Activated T-helper 1 cell treated with anti-CD3 and anti-CD28 coated beads, Interleukin-12 subunit alpha, Interleukin-12 subunit beta, Interleukin-2, Interleukin-4 antibody, amounts not matched to agents 30 ng/mL and 10 ng/mL and 1 ng/mL, durations not matched to agents 14 hours and 24 hours and 36 hours (primary cell): ENCODE measurements at places on chromosomes 7 and 10. TPM values are rescaled to one million over a fixed set of nuclear protein-coding genes. Genes with fewer than 3 reads are reported as not detected.

DNA sequence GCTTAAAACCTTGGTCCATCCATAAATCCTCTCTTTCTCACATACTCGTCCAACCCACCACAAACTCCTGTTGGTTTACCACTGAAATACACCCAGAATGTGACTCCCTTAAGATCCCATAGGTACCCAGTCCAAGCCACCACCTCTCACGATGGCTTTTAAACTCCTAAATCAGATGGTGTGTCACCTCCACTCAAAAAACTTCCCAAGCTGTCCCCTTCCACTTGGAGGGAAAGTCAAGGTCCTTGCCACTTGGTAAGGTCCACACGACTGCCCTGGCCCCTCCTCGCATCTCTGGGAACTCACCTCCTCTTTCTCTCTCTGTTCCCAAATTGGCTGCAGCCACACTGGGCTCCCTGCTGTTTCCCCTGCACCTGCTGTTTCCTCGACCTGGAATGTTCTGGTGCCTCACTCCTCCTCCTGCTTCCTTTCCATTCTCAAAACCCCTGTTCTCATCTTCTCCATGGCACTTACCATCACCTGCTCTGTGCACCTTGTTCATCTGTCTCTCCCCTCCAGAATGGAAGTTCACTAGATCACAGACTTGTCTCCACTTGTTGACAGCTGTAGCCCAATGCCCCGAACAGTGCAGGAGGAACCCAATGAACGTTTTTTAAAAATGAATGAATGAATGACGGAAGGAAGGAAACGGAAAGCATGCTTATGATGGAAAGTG is 23.0 kb downstream of the ZFAND2A start:
- H3K27ac ChIP-seq = peak overlapping the region; percentile 81
- peak overlapping the region; percentile 89 for H3K4me3 ChIP-seq
- no peak for DNase-seq
- no peaks in the 10 kb centered on the region for H3K27me3 ChIP-seq
- H3K4me1 ChIP-seq = peaks cover 10% of the 10 kb centered on the region

GRCh38 chr7:79406371-79406770 is 47.1 kb downstream of the MAGI2 start:
- H3K27ac ChIP-seq = no peak overlapping the region
- no peaks in the 10 kb centered on the region for H3K27me3 ChIP-seq
- H3K4me1 ChIP-seq = no peaks in the 10 kb centered on the region
- no peak for DNase-seq

- no peaks in the 10 kb centered on the region for H3K36me3 ChIP-seq
- peaks cover 6% of the 10 kb centered on the region for H3K4me1 ChIP-seq
- DNase-seq = no peak
- H3K27me3 ChIP-seq = peaks cover 70% of the 10 kb centered on the region
- no peak overlapping the region for H3K27ac ChIP-seq
- no peak overlapping the region for H3K4me3 ChIP-seq
Measured at GRCh38 chr10:124446830-124447750, 2.7 kb downstream of the NKX1-2 start.

- no peaks in the 10 kb centered on the region for H3K4me1 ChIP-seq
- no peak overlapping the region for H3K27ac ChIP-seq
- peaks cover 9% of the 10 kb centered on the region for H3K27me3 ChIP-seq
Measured at GRCh38 chr7:127233630-127234029, 19.1 kb downstream of the GRM8 start.

DNA sequence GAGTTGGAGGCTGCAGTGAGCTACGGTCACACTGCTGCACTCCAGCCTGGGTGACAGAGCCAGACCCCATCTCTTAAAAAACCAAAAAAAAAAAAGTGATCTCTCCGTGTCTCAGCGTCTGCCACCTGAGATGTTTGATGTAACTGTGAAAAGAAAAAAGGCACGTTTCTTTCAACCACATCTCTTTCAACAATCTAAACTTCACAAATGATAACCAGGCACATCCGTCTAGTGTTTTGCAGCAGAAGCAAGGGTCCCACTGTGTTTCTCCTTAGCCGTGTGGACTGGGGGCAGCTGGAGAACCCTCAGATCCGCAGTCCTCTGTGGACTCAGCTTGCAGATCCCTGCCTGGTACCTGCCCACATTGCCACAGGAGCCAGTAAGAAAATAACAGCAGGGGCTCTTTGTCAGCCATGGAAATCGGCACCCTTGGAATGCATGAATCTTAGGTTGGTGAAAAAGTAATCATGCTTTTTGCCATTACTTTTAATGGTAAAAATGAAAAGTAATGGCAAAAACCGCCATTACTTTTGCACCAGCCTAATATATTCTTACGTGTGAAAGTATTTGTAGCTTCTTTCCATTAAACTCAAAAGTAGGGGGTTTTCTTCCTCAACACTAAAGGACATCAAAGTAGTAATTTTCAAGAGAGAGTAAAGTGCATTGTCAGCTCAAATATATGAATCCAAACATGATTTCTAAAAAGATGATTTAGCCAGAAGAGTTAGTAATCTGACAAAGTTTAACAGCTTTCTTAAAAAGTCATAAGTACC is 276.5 kb downstream of the CCDC3 start:
- H3K36me3 ChIP-seq = no peaks in the 10 kb centered on the region
- H3K27me3 ChIP-seq = no peaks in the 10 kb centered on the region
- H3K4me3 ChIP-seq = no peak overlapping the region
- H3K4me1 ChIP-seq = peaks cover 9% of the 10 kb centered on the region
- no peak for DNase-seq
- H3K27ac ChIP-seq = no peak overlapping the region

GRCh38 chr7:74231232-74231590 is 21.4 kb downstream of the LAT2 start:
- H3K4me3 ChIP-seq = no peak overlapping the region
- no peaks in the 10 kb centered on the region for H3K27me3 ChIP-seq
- peaks cover 14% of the 10 kb centered on the region for H3K4me1 ChIP-seq
- no peak for DNase-seq

GRCh38 chr10:47139121-47139520 is 160.9 kb upstream of the GDF10 start:
- peaks cover 2% of the 10 kb centered on the region for H3K27me3 ChIP-seq
- H3K4me3 ChIP-seq = no peak overlapping the region
- no peak overlapping the region for H3K27ac ChIP-seq
- no peaks in the 10 kb centered on the region for H3K4me1 ChIP-seq
- H3K36me3 ChIP-seq = no peaks in the 10 kb centered on the region

DNA sequence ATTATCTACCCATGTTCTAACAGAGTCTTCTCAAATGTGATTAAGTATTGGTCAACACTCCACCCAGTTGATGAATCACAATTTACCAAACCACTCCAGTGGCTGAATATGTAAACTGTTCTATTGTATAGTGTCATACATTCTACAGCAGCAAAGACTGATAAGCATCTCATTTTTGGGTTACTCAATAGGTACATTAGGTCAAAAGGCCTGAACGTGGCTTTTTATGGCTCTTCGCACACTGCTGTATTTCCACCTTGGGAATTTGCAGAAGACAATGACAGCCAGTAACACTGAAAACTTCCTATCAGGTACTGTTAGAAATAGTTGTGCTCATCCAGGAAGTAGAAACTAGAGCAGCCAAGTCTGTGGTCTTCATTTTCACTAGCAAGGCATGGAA is 166.9 kb downstream of the GLI3 start:
- no peaks in the 10 kb centered on the region for H3K4me1 ChIP-seq
- peaks cover 3% of the 10 kb centered on the region for H3K27me3 ChIP-seq
- no peak for DNase-seq

DNA sequence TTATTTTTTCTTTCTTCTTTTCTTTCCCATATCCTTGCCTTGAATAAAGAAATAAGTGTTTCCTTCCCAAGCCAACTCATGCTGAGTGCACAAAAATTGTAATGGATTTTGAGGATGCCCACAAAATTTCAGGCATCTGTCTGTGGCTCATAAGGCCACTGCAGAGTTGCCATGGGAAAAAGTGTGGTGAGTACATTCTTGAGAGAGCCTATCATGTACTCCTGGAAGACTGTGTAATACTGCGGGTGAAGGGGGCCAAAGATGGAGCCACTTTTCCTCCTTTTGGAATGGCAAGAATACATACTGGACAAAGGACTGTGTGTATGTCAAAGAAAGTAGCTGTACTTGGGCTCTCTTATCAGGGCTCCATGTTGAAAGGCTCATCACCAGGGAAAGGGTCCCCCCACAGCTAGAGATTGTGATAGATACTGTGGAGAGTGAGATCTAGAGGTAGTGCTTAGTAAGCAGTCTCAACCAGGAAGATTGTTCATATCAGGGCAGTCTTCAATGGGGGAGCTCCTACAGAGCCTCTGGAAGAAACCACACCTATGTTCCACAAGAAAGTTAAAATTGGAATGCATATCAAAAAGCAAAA is 341.6 kb upstream of the KCND2 start:
- no peak for DNase-seq
- H3K27me3 ChIP-seq = no peaks in the 10 kb centered on the region
- H3K4me3 ChIP-seq = no peak overlapping the region
- no peaks in the 10 kb centered on the region for H3K4me1 ChIP-seq
- no peak overlapping the region for H3K27ac ChIP-seq

- peak overlapping the region; percentile 62 for H3K4me3 ChIP-seq
- H3K36me3 ChIP-seq = peaks cover 18% of the 10 kb centered on the region
- H3K27me3 ChIP-seq = peaks cover 2% of the 10 kb centered on the region
- peak; percentile 65 for DNase-seq
Measured at GRCh38 chr10:102660888-102661657, 16.8 kb downstream of the TRIM8 start.

- peaks cover 3% of the 10 kb centered on the region for H3K36me3 ChIP-seq
- H3K27me3 ChIP-seq = no peaks in the 10 kb centered on the region
- DNase-seq = no peak
Measured at GRCh38 chr7:50212666-50213621, 91.6 kb upstream of the IKZF1 start.

- no peak overlapping the region for H3K4me3 ChIP-seq
- no peak overlapping the region for H3K27ac ChIP-seq
- H3K4me1 ChIP-seq = no peaks in the 10 kb centered on the region
Measured at GRCh38 chr7:77580762-77581350, 43.8 kb downstream of the PTPN12 start.

GRCh38 chr7:53358269-53358668 is 322.8 kb downstream of the POM121L12 start:
- no peaks in the 10 kb centered on the region for H3K4me1 ChIP-seq
- H3K27ac ChIP-seq = no peak overlapping the region
- H3K4me3 ChIP-seq = no peak overlapping the region
- H3K36me3 ChIP-seq = no peaks in the 10 kb centered on the region

GRCh38 chr7:135879233-135879632 is 97.9 kb downstream of the MTPN start:
- H3K36me3 ChIP-seq = no peaks in the 10 kb centered on the region
- no peaks in the 10 kb centered on the region for H3K4me1 ChIP-seq
- no peak overlapping the region for H3K27ac ChIP-seq
- no peak overlapping the region for H3K4me3 ChIP-seq
- peaks cover under 1% of the 10 kb centered on the region for H3K27me3 ChIP-seq

DNA sequence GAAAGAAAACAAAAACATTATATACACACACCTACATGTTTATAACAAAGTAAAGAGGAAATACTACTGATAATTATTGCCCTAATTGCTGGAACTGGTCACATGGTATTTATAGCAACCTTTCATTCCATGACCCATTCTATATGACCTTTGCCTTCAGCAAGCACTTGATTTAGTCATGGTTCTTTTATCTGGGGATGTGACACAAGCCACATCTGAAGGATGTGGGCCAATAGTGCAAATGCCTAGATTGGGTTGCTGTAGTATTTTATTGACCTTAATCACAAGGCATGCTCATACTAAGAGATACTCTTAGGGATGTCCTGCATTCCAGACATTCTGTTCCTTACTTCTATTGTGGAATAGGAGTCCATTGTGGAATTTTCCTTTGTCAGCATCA is 723.5 kb upstream of the POM121L12 start:
- H3K4me3 ChIP-seq = no peak overlapping the region
- DNase-seq = no peak
- H3K4me1 ChIP-seq = no peaks in the 10 kb centered on the region
- H3K36me3 ChIP-seq = no peaks in the 10 kb centered on the region
- no peaks in the 10 kb centered on the region for H3K27me3 ChIP-seq

- H3K27me3 ChIP-seq = no peaks in the 10 kb centered on the region
- H3K36me3 ChIP-seq = no peaks in the 10 kb centered on the region
- no peaks in the 10 kb centered on the region for H3K4me1 ChIP-seq
- no peak overlapping the region for H3K27ac ChIP-seq
- no peak overlapping the region for H3K4me3 ChIP-seq
Measured at GRCh38 chr7:20383351-20383750, 52.7 kb downstream of the ITGB8 start.

DNA sequence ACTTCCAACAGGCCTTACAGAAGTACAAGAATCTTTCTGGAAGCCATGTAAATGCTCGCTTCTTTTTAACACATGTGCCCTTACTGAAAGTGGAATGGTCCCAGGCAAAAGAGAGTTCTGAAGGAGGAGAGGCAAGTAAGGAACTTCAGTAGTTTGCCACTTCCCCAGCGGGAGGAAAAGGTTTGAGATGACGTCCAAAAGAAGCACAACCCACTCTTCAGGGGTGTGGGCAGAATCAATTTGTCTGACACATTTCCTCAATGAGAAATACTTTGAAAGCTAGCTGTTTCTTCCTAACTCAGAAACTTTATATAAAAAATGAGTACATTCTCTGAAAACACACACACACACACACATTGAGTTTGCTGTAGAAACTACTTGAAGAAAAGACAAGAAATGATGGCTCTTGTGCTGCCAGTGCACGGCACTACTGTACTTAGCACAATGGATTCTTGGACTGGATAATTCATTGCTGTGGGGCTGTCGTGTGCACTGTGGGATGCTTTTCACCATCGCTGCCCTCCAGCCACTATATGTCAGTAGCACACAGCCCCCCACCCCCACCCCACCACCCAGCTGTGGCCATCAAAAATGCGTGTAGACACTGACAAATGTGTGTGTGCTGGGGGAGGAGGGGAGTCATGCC is 183.0 kb downstream of the SRPK2 start:
- H3K27me3 ChIP-seq = no peaks in the 10 kb centered on the region
- DNase-seq = no peak
- H3K4me3 ChIP-seq = no peak overlapping the region
- H3K36me3 ChIP-seq = peaks cover 11% of the 10 kb centered on the region
- peaks cover 52% of the 10 kb centered on the region for H3K4me1 ChIP-seq
- H3K27ac ChIP-seq = peak overlapping the region; percentile 44

GRCh38 chr10:72204296-72204695 is 11.5 kb upstream of the ANAPC16 start:
- H3K4me3 ChIP-seq = no peak overlapping the region
- H3K36me3 ChIP-seq = peaks cover 27% of the 10 kb centered on the region
- no peak overlapping the region for H3K27ac ChIP-seq
- peaks cover 11% of the 10 kb centered on the region for H3K4me1 ChIP-seq
- no peaks in the 10 kb centered on the region for H3K27me3 ChIP-seq
- no peak for DNase-seq

DNA sequence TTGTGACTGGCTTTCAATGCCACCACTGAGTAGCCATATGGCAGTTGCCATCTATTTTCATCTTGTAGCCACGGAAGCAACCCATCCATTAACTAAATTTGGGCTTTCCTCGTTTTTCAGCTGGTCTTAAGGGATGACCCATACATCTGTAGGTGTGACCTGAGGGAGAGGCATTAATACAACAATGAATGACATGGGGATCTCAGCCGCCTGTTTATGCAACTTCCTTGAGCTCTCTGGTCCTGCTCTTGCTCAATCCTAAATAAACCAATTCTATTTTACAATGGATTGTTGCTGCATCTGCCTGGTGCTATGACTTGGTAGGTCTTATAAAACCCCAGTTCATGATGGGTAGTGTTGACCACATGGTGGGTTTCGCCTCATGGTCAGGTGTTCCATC is 21.9 kb upstream of the ADAM22 start:
- H3K27ac ChIP-seq = no peak overlapping the region
- peaks cover 10% of the 10 kb centered on the region for H3K27me3 ChIP-seq
- no peaks in the 10 kb centered on the region for H3K4me1 ChIP-seq
- peaks cover 10% of the 10 kb centered on the region for H3K36me3 ChIP-seq

The RARRES2 gene
- total RNA-seq = not detected in 2 replicates

The ATG9B gene
- 4.7 and 6.3 TPM in 2 replicates for total RNA-seq

The GBX1 gene
- not detected in 2 replicates for total RNA-seq

The MINDY4 gene
- 0.96 and 2.2 TPM in 2 replicates for total RNA-seq

The FRMD4A gene
- 0.07 and 0.31 TPM in 2 replicates for total RNA-seq

The ENO4 gene
- total RNA-seq = not detected in 2 replicates

The BEND7 gene
- not detected in 2 replicates for total RNA-seq

The GPRIN2 gene
- not detected in 2 replicates for total RNA-seq

The GIMAP5 gene
- total RNA-seq = 53.8 and 59.7 TPM in 2 replicates

The SPDYE16 gene
- 0.15 TPM in 1 of 2 replicates, not detected in the other for total RNA-seq
